ENCODE measurements at places on chromosomes 5 and 9.
A peak's percentile ranks its signal among the peaks of the same experiment; 100 is the strongest.

DNA sequence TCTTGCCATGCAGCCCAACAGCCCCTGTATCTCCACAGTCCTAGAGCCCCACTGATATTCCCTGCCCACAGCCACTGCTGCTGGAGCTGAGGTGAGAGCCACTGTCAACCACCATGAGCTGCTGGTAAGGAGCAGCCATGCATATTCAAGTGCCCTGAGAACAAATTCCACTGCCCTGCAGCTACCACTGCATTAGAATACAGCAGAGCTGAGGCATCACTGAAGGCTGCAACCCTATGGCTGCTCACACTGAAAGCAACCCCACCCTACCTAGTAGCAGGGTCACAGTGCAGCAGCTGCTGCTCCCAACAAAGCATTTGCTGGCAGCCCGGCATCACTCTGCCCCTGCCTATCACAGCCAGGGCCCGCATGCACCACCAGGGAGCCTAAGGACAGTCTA, 68.6 kb downstream of the SKIC3 start:
- no peak for DNase-seq

- no peak for DNase-seq
Measured at GRCh38 chr9:70259512-70259802, 679 bp downstream of the SMC5 start.

- no peak for DNase-seq
Measured at GRCh38 chr5:74482990-74483389, 157.5 kb downstream of the ENC1 start.

GRCh38 chr5:126422994-126423788, at the start of gene GRAMD2B:
Gene GRAMD2B, plus strand, starts transcription at chr5:126423409. Its CDS starts 198 bp downstream, at chr5:126423607.
- peak; percentile 90 for DNase-seq

DNA sequence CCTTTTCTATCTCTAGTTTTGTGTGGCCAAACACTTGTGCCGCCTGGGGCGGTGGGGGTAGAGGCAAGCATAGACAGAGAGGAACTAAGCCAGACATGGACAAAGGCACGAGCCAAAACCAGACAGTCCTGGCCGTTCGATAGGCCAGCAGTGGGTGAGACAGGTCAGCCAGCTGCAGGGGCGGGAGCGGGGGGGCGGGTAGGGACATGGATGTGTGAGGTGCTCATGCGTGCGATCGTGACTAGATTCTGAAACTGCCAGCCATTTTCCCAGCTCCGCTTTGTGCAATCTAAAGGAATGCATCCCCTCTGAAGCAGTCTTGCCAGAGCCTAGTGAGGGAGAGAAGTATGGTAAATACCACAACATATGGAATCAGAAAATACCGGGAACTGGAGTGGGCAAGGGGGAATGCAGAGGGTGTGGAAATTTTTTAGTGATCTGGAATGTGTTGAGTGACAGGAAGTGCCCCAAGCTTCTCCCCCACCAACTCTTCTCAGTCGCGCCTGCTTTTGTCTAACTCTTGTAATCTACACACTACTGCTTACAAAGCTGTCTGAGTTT, 111.9 kb downstream of the NR6A1 start:
- DNase-seq: peak; percentile 90

DNA sequence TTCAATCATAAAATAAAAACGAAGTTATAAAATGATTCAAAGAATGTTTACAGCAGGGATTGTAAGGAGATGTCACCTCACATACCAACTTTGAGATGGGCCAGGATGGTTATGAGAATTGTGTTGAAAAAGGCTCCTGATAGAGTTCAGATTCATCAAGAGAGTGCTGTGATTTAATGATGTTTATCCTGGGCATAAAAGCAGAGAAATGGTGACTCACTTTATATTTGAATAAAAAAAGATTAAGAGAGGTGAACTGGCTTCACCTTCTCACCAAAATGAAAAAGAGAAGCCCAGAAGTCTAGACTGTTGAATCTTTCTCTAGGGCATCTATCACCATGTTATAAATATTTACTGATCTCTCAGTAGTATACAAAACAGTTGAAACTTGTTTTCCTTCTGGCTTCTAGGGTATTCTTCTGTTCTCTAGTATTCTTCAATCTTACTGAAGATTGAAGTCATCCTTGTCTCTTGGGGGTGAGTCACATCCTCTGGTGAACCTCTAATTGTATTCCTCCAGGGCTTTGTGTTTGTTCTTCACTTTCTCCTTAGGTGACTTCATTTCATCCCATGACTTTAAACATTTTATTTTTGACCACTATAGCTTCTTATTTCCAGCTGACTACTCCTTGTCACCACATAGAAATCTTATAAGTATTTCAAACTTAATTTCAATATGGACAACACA, 1237.3 kb upstream of the C9orf72 start:
- DNase-seq: no peak

DNA sequence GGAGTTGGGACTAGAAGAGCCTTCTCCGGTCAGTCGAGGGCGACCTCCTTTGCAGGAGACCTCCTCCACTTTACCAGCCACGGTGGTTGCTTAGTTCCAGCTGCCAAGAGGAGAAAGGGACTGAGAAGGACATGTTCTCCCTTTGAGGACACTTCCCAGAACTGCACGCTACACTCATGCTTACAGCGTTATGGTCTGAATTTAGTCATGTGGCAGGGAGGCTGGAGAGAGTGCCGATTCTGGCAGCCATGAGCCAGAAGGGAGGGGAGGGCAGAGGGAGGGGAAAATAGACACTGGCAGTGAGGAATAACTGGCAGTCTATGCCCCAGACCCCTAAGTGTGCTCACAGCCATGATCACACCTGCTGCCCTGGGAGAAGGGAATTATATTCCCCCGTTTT, 47.8 kb downstream of the TSPAN17 start:
- DNase-seq: no peak

- no peak for DNase-seq
Measured at GRCh38 chr5:159768243-159768642, 148.0 kb upstream of the ADRA1B start.

DNA sequence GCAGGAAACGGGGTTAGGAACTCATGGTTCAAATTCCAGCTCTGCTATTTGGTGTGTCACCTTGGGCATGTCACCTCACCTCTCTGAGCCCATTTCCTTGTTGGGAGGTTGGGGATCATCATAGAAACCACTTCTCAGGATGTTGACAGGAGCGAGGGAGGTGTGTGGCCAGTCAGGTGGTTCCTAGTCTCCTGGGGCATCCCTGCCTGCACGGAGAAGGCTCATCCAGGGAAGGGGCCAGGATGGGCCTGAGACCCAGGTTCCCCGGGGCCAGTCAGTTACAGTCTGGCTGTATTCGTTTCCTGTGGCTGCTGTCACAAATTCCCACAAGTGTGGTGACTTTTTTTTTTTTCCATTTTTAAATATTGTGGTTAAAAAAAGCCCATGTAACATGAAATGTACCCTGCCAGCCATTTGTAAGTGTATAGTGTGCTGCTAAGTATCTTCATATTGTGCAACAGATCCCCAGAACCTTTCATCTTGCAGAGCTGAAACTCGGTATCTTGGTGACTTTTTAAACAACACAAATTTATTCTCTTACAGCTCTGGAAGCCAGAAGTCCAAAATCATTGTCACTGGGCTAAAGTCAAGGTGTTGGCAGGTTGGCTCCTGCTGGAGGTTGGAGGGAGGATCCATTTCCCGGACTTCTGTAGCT, 78.7 kb upstream of the UNC5A start:
- no peak for DNase-seq

- no peak for DNase-seq
Measured at GRCh38 chr9:127030814-127031740, 91.4 kb downstream of the ANGPTL2 start.

GRCh38 chr5:78533356-78533755, 115.2 kb downstream of the LHFPL2 start:
- DNase-seq: no peak

DNA sequence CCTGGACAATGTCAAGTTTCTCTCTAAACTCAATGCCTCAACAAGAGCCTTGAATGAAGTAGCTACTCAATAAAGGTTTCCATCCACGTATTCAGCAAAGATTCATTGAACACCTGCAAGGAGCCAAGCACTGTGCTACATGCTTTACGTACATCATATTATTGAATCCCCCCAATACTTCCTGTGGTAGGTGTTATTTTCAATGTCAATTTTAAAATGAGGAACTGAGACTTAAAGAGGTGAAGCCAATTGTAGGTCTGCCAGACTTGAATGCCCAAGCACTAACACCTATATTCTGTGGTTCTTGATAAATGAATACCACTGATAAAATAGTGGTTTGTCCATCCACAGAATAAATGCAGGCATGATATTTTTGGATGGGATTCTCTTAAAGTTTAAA, 162.3 kb downstream of the DRD1 start:
- no peak for DNase-seq

- no peak for DNase-seq
Measured at GRCh38 chr9:83636813-83637212, 13.9 kb downstream of the IDNK start.

- DNase-seq: no peak
Measured at GRCh38 chr5:17816944-17817343, 182.7 kb downstream of the TAF11L14 start.

- DNase-seq: no peak
Measured at GRCh38 chr9:101677861-101678260, 60.6 kb downstream of the GRIN3A start.

DNA sequence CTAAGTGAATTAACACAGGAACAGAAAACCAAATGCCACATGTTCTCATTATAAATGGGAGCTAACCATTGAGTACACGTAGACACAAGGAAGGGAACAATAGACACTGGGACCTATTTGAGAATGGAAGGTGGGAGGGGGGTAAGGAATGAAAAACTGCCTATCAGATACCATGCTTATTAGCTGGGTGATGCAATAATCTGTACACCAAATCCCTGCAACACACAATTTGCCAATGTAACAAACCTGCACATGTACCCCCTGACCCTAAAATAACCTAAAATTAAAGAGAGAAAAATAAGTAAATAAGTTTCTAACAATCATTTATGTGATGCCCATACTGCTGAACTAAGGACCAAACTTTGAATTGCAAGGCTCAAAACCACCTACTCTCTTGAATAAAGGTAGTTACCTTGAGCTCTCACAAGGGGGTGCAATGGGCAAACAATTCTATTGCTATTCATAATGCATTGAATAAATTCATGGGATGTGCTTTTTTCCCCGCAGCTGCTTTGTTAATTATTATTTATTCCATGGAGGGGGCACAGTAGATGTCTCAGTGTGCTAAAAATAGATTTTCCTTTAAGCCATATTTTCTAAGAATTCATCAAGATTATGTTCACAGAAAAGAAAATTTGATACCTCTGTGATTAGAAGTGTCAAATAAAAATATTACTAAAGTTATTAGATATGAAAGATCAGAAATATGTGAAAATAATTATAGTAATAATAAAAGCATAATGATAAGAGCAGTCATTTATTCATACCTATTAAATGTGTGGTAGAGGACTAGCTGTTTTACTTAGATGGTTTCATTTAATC, 76.2 kb upstream of the PTPN3 start:
- DNase-seq: peak; percentile 74

DNA sequence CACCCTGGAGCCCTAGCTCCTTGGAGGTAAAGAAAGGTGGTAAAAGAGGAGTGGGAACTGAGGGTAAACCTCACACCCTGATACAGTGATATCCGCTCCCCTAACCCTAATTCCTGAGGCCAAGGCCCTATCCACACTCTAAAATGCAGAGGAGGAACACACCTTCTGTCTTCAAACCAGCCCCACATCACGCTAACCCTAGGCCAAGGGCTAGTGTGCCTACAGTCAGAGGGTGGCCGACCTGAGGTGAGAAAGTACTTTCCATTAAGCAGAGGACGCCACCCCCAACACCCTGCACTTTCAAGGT, 590 bp downstream of the HDAC3 start:
- DNase-seq: no peak

- DNase-seq: no peak
Measured at GRCh38 chr9:3007326-3007725, 163.4 kb upstream of the PUM3 start.

DNA sequence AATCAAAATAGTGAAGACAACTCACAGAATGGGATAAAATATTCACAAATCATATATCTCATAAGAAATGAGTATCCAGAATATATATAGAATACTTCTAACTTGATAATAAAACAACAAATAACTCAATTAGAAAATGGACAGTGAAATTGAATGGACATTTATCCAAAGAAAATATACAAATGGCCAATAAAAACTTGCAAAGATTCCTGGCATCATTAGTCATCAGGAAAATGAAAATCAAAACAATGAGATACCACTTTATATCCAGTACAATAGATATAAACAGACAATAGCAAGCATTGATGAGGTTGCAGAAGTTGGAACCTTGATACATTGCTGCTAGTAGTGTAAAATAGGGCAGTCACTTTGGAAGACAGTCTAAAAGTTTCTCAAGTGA, 12.8 kb upstream of the TLR4 start:
- no peak for DNase-seq

- peak; percentile 12 for DNase-seq
Measured at GRCh38 chr5:153157156-153157555, 333.3 kb upstream of the GRIA1 start.

DNA sequence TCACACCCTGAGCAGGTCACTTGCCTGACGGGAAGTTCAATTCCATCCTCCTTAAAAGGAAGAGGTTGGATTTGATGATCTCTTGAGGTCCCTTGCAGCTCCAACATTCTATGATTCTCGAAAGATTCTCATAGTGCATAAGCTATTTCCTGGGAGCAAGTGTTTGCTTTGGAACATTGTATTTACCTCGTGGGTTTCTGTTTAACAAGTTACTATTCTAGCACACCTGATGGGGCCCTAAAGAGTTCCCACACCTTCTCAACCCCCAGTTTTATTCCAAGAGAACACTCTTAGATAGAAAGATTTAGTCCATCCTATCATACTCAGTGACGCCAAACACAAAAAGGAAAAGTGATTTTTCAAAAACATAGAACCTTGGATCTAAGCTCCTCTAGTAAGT, 23.4 kb downstream of the NR4A3 start:
- no peak for DNase-seq

DNA sequence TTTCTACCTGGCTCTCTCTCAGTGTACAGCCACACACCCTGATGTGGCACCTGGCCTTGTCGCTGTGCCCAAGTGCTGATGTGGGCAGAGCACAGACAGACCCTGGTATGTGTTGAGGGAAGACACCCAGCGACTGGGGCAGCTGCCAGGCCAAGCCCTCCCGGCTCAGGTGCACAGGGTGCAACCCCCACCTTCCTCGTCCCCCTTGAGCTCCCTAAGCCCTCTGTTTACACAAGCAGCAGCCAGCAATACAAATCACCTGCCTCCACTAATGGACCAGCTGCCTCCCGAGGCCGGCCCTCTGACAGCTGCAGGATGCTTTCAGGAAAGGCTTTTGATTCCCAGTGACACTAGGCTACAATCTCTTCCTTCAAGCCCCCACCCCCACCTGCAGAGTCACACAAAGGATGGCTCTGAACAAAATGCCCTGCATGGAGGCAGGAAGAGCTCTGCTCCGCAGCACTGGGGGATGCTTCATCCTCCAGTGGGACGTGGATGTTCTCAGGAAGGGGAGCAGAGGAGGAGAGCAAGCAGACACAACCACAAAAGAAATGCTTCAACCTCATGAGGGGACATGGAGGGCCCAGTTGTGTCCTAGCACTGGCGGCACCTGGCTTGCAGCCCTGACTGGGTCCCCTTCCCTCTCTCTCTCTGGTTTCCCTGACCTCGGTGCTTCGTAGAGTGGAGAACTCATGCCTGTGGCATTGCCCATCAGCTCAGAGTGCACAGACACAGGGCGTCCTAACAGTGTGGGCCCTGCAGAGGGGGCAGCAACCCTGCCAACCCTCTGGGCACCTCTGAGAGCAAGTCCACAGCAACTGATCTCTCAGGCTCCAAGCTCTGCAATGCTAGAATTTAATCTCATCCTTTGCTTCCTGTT, 140.8 kb downstream of the BARX1 start:
- DNase-seq: peak; percentile 2

Data from GM03348 (cell line).